NCI-H446 treated with DMSO at 0.1 percent for 48 hours (cell line): ENCODE measurements at places on chromosomes 12 and 14.

DNA sequence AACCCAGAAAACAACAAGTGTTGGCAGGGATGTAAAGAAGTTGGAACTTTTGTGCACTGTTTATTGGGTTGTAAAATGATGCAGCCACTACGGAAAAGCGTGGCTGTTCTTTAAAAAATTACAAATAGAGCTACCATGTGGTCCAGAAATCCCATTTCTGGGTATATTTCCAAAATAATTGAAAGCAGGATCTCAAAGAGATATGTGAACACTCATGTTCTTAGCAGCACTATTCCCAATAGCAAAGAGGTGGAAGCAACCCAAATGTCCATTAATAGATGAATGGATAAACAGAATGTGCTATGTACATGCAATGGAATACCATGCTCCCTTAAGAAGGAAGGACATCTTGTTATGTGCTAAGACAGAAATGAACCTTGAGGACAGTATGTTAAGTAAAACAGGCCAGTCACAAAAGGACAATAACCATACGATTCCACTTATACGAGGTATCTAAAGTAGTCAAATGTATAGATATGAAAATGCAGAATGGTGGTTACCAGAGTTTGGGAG, 249.5 kb downstream of the PHLDA1 start:
- DNase-seq: no peak

DNA sequence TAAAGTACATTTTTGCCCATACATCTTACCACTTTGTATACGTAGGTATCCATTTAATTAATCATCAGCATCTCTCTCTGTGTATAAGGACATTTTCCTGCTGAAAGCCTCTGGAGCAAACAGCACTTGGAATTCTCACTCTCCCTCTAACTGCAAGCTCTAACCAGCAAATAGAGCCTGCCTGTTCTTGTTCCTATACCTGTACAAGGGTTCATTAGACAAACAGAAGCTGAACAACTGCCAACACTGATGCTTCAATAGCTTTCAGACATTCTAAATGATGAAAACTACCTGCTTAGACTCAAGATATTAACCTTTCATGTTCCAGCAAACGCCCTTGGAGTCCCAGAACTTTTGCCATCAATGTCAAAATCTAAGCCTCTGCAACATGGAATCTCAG, 98.0 kb downstream of the KCNH5 start:
- no peak for DNase-seq

GRCh38 chr12:70366581-70367257, 629 bp downstream of the KCNMB4 start:
- DNase-seq: no peak

- no peak for DNase-seq
These were observed 112.2 kb upstream of the TMTC1 start for GRCh38 chr12:29895966-29896365.

GRCh38 chr14:91009501-91010152, 50.8 kb downstream of the RPS6KA5 start:
- DNase-seq: no peak

- DNase-seq: no peak
These were observed 61.2 kb downstream of the NOC4L start for GRCh38 chr12:132205271-132206045.
